ENCODE measurements at places on chromosomes 7 and 10.
A peak's percentile ranks its signal among the peaks of the same experiment; 100 is the strongest.

DNA sequence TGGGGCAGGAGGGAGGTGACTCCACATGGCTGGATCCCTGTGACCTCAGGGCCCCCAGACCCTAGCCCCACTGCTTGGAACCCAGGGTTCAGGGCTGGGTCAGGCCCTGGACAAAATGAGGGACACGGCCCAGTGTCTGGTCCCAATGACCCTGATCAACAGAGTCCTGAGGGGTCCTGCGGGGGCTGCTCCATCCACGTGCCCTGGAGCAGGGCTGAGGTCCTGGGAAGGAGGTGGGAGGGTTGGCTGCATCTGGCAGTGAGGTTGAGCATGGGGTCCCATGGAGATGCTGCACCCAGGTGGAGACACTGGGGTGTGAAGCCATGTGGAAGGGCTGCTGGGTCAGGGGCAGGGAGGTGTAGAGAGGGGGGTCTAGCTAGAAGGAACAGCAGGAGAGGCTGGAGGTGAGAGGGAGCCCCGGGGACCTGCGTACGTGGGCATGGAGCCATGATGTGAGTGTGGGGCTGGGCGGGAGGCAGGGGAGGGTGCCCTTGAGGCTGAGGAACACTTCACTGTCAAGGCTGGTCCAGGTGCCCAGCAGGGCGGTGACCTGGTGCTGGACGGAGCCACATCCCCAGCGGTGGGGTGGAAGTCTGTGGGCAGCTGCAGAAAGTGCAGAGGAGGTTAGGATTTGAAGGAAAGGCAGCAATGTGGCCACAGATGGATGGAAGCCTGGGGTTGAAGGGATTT is 604 bp downstream of the SCART1 start:
- DNase-seq: no peak

- DNase-seq: no peak
These were observed 15.0 kb upstream of the AKR1B1 start for GRCh38 chr7:134473861-134474291.

GRCh38 chr10:4851846-4852245 is 25.8 kb downstream of the AKR1E2 start:
- no peak for DNase-seq

DNA sequence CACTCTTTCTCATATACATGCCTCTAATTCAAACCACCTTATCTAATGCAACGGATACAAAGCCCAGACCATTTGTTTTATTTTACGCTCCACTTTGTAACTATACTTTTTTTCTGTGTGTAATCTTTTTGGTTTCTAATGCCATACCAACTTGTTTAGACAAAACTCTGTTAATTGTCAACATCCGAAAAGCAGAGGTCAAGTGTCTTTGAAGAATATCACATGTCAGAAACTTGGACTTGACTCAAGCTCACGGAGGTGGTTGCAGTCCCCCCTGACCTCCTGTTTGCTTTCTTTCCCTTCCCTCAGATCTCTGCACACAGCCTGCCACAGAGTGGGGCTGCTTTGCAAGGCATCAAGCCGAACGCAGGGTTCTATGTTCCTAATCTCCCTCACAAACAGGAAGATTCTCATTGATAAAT is 698.9 kb downstream of the PARD3 start:
- DNase-seq: no peak

DNA sequence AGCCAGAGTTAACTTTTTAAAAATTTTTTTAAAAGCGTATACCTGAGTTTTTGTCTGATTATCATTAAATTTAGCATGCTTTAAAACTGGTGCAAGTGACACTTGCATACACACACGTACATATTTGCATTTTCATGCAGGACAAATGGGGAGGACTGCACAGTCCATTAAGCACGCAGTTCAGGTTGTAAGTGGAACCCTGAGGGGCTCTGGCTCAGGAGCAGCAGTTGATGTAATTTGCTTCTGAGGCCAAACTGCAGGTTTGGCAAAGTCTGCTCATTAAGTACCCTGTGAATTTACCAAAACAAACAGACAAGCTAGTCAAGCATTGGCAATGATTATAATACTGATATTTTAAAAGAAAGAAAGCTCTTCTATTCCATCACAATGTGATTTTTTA is 215.8 kb upstream of the PFKP start:
- no peak for DNase-seq

DNA sequence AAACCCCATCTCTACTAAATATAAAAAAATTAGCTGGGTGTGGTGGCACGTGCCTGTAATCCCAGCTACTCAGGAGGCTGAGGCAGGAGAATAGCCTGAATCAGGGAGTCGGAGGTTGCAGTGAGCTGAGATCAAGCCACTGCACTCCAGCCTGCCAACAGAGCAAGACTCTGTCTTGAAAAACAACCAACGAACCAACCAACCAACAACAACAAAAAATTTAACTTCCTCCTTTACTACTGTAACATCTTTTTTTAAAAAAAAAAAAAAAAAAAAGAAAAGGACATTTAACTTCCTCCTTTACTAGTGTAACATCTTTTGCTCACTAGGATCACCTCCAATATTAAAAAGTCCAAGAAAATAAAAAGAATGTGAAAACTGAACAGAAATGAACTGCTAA is 92.3 kb upstream of the TMEM168 start:
- DNase-seq: no peak

- DNase-seq: no peak
These were observed 3.1 kb downstream of the CADPS2 start for GRCh38 chr7:122883049-122883680.

DNA sequence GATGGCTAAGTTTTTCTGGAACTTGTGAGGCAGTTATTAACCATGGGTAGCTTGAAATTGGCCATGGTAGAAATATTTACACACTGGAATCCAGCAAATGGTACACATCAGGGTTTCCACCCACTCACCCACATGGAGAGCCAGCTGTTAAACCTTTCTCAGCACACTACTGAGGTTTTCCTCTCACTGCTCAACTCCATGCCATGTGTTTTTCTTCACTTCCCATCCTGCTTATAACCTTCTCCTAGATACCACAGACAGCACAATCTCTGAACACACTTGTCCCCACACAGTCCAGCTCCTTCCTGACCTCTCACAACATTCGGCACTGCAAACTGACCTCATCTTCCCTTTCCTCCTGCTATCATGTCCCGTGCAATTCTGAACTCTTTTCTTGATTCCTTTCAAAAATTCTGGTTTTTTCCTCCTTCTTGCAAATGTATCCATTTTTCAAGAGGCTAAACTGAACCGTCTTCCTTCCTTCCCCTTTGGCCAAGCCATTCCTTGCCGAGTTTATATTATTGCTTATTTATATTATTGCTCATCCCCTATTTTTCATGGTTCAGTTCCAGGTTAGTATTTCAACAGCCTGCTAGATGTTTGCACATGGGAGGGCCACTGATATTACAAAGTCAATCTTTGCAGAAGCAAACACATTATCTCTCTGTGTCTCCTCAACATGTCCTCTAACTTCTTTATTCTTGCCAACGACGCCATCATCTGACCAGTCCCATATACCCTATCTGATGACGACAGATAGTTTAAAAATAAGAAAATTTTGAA is 606.4 kb downstream of the SORCS1 start:
- no peak for DNase-seq

DNA sequence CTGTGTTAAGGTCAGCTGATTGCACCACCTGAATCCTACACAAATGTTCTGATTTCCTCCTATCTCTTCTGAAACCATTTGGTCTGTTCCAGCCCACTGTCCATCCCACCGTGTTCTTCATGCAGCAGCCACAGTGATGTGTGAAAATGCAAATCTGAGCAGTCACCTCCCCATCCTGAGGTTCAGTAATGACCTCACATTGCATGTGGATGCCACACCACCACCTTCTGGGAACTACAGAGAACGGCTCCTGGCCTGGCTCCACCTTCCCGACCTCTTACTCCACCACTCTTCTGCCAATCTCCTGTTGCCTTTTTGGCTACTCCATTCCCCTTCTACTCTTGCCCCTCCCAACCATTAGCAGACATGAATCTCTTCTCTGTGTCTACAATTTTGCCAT is 244.4 kb downstream of the TNS3 start:
- no peak for DNase-seq

GRCh38 chr10:70355051-70356021 is 27.1 kb downstream of the LRRC20 start:
- peak; percentile 24 for DNase-seq

DNA sequence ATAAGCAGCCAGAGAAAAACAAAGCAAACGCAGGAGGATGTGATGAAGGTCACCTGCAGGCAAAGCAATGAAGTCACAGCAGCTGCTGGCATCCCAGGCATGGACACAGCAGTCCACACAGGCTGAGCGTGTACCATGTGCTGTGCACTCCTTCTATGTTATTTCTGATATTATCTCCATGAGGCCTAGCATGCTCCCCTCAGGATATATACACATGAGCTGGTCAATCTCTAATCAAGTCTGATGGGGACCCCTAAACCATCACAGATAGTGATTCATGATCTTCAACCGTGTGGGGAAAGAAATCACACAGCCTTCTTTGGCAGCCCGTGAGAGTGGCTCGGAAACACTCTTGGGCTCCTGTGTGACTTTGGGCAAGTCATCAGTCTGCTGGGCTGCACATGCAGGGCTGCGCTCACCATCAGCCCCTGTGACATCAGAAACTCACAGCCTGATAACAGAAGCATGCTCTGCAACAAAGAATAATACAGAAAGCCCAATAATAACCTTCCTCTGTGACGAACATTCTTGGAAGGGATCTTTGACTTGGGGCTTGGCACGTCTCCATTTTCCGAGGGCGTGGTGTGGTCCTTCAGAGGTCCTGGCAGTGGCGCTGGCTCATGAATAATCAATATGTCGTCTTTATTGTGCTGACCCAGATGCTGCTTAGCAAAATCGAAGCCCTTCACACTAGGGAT is 83.0 kb upstream of the ATP6V0A4 start:
- DNase-seq: no peak

DNA sequence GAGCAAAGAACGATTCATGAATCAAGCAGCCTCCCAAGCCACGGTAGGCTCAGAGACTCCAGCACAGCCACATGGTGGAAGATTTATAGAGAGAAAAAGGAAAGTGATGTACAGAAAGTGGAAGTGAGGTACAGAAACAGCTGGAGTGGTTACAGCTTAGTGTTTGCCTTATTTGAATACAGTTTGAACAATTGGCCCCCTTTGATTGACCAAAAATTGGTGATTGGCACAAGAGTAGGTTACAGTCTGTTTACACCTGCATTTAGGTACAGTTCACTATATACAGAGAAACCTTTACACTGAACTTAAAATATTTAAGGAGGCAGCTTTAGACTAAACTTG is 136.4 kb upstream of the ASAH2 start:
- no peak for DNase-seq

DNA sequence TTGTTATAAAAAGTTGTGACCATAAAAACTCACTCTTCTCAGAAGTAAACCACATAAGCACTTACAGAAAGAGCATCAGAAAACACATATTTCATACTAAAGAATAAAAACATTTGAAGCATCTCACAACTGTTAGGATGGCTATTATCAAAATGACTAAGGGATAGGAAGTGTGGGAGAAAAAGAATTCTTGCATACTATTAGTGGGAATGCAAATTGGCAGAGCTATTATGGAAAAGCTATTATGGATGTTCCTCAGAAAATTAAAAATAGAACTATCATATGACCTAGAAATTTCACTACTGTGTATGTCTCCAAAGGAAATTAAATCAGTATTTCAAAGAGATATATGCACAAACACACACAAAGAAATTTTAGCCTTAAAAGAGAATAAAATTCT is 25.2 kb upstream of the POT1 start:
- DNase-seq: no peak

GRCh38 chr7:118648002-118648401 is 423.5 kb downstream of the ANKRD7 start:
- DNase-seq: no peak

- no peak for DNase-seq
These were observed 253.3 kb downstream of the ELMO1 start for GRCh38 chr7:37195388-37195787.

DNA sequence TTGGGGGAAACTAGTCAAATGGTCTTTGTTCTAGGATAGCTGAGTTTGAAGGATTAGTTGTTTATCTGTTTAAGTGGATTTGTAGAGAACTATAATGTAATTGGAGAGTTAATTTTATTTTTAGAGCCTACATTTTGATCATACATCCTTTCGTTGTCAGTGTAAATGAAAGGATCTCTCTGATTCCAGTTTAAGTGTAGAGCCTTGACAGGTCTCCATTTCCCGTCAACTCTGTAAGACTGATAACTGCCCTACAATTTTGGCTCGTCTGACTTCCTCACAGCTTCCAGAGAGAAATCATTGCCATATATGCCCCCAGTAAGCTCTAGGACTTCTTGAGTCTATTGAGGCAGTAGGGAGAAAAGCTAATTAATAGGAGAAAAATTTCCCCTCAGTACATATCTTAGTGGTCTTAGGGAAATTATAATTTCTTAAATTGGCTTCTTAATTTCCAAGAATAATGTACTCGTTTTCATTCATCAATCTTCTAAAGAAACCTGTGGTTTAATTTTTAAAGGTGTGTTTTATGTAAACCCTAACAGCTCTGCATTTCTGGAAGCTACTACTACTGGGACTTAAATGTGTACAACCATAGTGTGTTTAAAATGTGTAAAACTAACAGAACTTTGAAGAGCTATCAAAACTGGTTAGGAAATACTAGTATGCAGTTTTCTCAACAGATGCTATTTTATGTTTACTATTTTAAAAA is 3.8 kb downstream of the KMT2E start:
- no peak for DNase-seq

DNA sequence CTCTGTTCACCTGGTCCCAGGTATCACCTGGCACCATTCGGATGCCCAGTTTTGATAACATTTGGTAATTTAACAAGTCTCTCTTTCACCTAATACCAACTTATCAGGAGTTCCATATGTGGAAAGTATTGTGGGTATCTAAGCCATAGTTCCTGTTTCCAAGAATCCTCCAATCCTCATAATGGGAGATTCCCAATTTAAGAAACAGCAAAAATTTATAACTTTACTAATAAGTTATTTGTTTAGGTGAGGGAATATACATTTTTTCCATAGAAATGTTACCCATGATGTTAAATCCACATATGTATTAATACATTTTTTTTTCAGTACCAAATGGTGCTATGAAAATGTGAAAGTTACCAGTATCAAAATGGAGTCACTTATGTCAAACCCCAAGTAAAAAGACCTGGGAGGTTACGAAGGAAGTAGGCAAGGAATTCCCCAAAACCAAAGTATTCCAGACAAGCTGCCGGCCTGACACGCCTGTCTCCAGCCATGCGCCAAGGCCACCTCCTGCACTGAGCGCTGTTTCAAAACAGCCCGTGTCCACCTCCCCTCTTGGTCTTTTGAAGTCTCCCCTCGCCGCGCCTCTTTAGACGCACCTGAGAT is 44.8 kb downstream of the PRKCQ start:
- DNase-seq: no peak

DNA sequence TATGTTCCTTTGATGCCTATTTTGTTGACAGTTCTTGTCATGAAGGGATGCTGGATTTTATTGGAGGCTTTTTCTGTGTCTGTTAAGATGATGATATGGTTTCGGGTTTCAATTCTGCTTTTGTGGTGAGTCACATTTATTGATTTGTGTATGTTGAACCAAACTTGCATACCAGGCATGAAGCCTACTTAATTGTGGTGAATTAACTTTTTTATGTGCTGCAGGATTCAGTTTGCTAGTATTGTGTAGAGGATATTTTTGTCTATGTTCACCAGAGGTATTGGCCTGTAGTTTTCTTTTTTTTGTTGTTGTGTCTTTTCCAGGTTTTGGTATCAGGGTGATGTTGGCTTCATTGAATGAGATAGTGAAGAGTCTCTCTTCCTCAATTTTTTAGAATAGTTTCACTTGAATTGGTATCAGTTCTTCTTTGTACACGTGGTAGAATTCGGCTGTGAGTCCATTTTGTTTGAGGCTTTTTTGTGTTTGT is 345.9 kb downstream of the KIF20B start:
- no peak for DNase-seq
